Stimulated activated CD4-positive, alpha-beta T cell treated with anti-CD3 and anti-CD28 coated beads, Interleukin-12 subunit alpha, Interleukin-12 subunit beta, amount 100 ng/mL, for 48 hours (primary cell): ENCODE measurements at places on chromosomes 11 and 22.

DNA sequence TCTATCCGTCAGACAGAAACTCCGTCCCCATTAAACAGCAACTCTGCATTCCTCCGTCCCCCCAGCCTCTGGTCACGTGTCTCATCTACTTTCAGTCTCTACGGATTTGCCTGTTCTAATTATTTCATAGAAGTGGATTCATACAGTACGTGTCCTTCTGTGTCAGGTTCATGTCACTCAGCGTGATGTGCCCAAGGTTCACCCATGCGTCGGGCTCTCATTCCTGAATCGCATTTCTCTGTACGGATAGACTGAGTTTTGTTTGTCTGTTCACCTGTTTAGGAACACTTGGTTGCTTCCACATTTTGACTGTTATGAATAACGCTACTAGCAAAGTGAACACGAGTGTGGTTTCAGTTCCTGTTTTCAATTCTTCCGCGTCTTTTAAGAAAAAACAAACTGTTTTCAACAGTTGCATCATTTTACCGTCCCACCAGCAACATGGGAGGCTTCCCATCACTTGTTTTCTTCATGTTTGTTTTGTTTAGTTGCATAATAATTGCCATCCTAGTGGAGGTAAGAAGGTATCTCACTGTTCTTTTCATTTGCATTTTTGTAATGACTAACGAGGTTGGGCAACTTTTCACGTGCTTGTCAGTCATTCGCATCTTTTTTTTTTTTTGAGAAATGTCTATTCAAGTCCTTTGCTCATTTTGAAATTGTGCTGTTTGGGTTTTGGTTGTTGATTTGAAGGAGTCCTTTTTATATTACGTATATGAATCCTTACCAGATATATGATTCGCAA lies 8.9 kb upstream of the NLRP6 start:
- no peak for DNase-seq

GRCh38 chr11:2881981-2882375 lies 3.6 kb downstream of the CDKN1C start:
- DNase-seq = no peak

GRCh38 chr11:72834905-72835304 lies 20.7 kb downstream of the ATG16L2 start:
- no peak for DNase-seq

GRCh38 chr11:125902927-125903710 lies at the start of gene PUS3:
Gene PUS3, minus strand, starts transcription at chr11:125903206. Its CDS starts 6,922 bp downstream, at chr11:125896284.
- peak; percentile 78 for DNase-seq
